ENCODE measurements at places on chromosomes 2 and 18. TPM values are rescaled to one million over a fixed set of nuclear protein-coding genes. Genes with fewer than 3 reads are reported as not detected.

GRCh38 chr2:30897539-30897938, 90.3 kb upstream of the CAPN13 start:
- no peak for DNase-seq

DNA sequence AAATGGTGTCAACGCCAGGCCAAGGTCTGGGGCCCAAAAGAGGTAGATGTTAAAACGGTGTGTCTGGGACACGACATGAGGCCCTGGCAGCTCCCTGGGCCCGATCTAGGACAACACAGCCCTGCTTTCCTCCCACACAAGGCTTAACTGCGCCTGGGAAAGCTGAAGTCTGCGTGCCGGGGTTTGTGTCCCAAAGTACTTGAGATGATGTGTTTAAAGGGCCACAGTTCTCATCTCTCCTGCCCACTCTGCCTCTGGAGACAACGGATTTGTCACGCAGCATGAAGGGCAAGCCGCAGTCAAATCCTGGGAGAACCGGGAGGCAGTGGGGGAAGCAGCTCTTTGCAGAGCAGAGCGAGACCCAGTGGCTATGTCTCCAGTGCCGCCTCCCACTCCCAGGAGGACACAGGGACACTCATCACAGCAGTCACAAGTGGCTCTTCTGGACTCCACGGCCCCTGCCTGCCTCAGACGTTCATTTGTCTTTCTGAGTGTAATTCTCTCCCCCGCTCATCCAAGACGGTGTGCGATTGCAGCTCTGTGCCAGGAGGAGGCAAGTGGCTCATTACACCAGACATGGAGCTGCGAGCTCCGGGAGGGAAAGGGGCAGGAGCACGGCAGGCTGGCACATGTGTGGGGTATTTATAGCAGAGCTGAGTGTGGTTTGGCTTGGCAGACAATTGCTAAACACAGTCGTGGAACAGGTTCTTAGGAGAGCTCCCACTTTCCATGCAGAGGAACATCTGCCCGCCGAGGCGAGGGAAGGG, 57.7 kb upstream of the SEMA4C start:
- DNase-seq = no peak

DNA sequence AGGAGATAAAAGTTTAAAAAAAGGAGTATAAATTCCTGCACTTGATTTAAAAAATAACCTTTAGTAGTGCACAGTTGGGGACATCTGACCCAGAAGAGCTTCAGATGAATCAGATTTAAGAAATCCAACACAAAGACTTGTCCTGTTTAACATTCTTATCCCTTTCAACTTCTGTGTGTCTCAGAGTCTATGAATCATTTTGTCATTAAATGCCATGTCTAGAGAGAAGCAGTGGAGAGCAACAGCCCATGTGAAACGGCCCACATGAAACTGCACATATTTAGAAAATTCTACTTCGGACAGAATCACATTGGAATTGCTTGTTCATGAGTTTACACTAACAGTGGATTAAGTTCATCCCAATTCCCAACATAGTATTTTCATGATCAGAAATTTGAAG, 278.6 kb downstream of the SLC8A1 start:
- DNase-seq = no peak

GRCh38 chr18:78538669-78539440, 440.8 kb upstream of the SALL3 start:
- no peak for DNase-seq

DNA sequence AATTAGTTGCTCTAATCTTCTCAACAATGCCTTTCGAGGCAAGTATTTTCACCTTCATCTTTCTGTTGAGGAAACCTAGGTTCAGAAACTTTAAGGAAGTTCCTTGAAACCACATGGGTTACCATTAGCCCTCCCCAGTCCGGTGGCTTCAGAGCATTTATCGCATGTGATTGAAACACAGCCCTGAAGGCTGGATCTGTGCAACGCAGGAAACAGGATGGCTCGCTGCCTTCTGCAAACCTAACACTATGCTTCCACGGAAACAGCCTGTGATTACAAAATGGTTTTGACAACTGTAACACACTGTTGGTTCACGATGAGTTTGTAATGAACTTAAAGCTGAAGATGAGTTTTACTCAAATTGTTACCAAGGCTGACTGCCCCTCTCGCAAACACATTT, 68.5 kb downstream of the EPB41L3 start:
- DNase-seq = no peak

- DNase-seq = no peak
These were observed 258.2 kb downstream of the IKZF2 start for GRCh38 chr2:212893216-212893615.

CYB5A gene
- 88.6 TPM for total RNA-seq

- DNase-seq = no peak
These were observed 142.1 kb downstream of the TRIB2 start for GRCh38 chr2:12858786-12859185.

DNA sequence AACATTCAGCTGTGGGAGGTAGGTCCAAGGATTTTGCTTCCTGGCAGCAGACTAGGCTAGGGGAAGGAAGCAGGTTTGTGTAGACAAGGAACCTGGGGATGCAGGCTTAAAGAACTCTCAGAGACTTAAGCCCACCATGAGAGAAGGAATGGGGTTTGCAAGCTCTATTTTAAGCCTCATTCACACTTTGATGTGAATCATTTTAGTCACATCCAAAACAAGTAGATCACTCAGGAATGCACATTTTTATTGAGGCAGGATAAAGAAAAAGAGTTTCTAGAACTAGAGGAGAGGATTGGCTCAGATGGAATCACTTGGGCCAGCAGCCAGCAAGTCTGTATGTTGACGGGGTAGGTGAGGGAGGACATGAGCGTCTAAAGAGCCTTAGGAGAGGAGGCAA, 3.3 kb upstream of the NAPG start:
- no peak for DNase-seq

DNA sequence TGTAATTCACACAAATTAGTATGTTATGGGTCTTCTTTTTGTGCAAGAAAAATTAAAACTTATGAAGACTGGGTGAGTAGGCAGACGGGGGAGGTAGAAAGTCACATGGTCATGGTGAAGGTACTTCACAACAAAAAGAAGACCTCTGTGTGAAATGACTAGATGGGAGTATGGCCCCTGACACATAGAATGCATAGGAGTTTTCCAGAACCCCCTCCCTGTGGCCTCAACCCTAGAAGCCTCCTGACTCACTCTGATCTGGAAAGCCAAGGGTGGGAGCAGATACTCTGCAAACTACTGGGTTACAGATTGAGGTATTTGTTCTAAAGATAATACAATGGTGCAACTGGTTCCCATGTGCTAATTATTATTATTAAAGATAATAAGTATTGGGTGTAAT, 23.2 kb downstream of the SATB2 start:
- no peak for DNase-seq

DNA sequence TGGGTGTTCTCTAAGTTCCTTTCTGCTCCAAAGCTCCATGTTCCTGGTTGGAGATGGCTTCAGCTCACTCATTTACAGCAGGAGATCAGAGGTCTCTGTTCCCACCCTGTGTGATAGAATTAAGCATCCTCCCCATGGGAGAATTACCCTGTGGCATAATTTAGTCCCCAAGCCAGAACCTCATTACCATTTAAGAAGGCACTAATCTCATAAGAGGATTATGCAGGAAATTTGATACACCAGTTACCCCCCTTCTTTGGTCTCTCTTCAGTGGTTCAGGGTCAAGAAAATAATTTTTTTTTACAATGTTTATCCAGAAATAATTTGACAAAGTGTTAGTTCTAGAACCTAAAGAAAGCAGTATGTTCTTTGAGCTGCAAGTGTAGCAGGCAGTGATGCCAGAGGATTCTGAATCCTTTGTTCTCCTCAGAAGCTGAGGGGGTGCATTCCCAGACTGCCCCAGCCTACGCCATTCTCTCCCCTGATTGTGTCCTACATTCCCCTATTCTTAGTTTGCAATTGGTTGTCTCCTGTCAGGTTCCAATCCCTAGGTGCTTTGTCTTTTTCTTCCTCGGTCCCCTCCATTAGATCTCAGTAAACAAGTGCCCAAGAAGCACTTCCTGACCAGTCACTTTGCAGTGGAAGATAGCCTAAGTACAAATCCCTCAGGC, 163.6 kb downstream of the PRKCE start:
- no peak for DNase-seq

Data from vagina (tissue), 2 donors.